ENCODE measurements at places on chromosomes 6 and 20. TPM values are rescaled to one million over a fixed set of nuclear protein-coding genes. Genes with fewer than 3 reads are reported as not detected.

The NMBR gene
- total RNA-seq, result not detected

The TMEM217 gene
- total RNA-seq, result 0.63 TPM

DNA sequence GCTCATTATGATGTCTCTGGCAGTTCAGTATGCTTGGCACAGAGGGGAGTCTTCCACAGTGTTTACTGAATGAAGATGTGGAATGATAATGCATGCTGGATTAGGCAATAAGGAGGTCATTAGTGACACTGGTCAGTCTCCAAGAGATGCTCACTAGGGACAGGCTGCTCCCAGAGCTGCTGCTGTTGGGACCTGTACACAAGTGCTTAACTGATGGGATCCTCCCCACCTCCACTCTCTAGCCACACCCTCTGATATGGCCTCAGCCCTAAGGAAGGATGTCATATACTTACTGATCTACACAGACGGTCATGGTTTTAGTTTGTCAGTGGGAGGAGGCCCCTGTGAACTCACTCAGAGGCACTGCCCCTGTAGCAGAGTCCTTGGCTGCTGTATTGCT, 73.4 kb downstream of the MYB start:
- no peak for DNase-seq

GRCh38 chr6:53828215-53828614, 33.4 kb downstream of the LRRC1 start:
- no peak for DNase-seq

Measured in foreskin keratinocyte (primary cell).